ENCODE measurements at places on chromosomes 7 and 10.

- DNase-seq = no peak
Measured at GRCh38 chr7:139153832-139154231, 44.3 kb upstream of the ZC3HAV1 start.

DNA sequence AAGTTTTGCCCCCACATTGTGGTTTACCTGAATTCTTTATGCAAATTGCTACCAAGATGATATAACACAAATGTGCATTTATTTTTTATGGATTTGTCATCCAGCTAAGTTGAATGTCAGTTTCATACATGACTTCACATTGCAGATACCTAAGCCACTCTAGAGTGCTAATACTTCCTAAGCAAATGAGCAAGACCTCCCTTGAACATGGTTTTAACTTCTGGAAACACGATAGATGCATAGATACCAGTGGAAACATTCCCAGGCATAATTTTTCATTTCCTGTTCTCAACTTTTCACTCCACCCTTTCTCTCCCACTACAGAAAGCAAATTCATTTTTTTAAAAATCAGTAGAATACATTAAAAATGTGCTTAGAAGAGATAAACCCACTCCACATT lies 20.3 kb downstream of the GOT1 start:
- DNase-seq = no peak

DNA sequence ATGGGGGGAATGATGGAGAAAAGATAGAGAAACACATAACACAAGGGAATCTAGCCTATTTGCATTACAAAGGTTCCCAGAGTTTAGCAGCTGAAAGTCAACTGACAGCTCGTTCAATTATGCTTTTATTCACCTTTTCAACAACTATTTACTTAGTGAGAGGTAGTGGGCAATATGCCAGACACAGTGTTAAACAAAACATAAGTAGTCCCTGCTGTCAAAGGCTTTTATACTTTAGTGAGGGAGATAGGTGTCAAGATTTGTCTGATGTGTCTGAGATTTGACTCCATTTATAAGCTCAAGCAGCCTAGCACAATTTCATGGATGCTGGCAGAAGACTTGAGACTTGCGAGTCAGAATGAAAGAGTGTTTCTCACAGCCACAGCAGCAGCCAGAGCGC lies 549.0 kb upstream of the VSTM2A start:
- no peak for DNase-seq

DNA sequence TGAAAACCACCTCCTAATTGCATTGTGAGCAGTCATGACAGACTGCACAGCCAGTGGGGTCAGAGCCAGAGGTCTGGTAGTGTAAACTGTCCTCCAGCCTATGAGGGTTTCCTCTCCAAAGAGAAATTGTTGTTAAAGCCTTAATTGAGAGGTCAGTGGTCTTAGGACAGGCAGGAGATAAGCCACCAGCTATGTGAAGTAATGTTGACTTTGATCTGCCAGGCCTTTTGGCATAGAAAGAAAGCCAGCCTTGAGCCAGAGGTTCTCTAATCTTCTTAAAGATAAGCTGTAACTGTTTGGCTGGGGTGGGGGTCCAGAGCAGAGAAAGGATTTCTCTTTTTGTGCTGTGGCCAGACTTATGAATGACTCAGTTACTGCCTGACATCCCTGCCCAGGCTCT lies 248.4 kb downstream of the WDR11 start:
- no peak for DNase-seq

DNA sequence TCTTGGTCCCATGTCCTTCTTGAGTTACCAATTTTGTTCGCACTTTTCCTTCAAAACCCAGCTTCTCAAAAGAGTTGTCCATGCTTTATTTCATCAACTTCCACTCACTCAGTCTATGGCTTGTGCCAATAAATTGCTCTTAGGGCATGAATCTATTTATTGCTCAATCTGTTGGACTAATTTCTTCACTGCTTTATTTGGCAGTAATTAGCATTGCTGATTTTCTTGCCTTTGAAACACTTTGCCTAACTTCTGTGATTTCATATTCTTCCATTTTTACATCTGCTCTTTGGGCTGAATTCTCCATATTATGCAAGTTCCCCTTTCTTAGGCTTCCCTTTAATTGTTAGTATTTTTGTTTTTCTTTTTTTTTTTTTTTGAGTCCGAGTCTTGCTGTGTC lies 16.8 kb downstream of the DLD start:
- no peak for DNase-seq

GRCh38 chr7:1558841-1559625 lies 3.0 kb upstream of the TMEM184A start:
- peak; percentile 66 for DNase-seq

- DNase-seq = no peak
Measured at GRCh38 chr10:69061305-69062161, 26.4 kb upstream of the SRGN start.

DNA sequence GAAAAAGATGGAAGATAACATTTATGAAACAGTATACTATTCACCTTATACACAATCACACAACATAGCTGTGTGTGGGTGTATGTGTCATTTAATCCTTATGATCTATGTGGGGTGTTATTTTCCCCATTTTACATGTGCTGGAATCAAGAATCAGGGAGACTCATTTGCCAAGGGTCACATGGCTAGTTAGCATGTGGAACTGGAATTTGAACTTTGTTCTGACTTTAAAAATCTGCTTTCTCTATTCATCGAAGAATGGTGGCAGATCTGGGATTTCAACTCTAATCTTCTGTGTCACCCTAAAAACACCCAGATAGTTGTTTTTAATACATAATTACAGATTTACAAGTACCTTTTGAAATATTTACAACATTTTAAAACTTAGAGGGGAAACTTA lies 65.2 kb downstream of the ADAM22 start:
- DNase-seq = no peak

DNA sequence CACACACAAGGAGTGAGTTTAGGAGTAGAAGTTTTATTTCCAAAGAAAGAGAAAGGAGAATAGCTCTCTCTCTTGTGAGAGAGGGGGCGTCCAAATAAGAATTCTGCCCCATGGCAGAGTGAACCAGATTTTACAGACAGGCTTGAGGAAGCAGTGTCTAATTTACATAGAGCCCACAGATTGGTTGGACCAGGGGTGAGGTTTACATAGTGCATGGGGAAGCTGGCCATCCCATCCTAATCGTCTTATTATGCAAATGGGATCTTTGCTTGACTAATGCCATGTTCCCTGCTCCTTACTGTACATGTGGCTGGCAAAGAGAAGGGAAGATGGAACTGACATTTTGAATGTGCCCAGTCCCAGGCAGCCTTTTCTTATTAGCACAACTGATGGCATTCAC lies 60.0 kb upstream of the ACSM6 start:
- DNase-seq = no peak

DNA sequence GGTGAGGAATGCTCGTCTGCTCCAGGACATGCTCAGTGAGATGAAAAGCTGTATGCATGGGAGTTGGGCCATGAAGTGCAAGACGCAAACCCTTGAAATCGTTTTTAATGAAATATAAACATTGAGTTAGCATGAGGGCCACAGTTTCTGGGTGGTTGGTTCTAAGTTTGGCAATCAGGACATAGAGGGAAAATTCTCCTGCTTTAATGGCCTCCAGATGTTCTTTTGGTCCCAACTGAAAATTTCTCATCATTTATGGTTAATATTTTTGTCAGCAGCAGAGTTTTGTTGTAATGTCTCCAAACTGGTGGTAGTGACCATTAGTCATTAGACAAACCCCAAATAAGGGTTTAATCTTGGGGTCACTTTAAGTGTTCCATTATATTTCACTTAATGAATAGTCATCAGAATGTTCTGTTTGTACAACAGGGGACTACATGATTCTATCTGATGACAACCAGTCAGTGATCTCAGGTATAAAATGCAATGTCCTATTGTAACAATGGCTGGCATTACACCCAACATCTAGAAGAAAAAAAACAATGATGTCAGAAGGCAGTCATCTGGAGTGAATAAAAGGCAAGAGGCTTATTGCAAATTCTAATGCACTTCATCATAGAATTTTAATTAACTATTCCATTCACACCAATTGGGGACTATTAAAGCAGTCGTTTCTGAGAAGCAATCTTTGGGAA lies 197.4 kb downstream of the JCAD start:
- DNase-seq = no peak

DNA sequence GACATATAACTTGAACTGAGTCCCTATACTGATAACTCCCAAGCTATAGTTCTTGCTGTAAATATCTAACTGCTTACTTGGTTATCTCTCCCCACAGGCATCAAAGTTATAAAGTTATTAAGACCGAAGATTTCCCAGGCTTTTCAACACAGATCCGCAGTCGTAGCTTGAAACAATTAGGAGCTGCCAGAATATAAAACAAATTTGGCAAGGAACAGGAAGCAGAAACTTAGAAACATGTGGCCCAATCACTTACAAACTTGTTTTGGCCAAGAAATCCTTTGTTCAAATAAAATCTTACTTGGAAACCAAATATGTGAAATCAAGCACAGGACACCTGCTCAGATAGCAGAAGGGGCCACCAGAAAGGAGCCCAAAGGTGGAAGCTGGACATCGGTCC lies 9.0 kb downstream of the SLC16A12 start:
- DNase-seq = no peak
